Mucosa of descending colon (tissue), 3 donors: ENCODE measurements at places on chromosomes 7 and 10. TPM values are rescaled to one million over a fixed set of nuclear protein-coding genes. Genes with fewer than 3 reads are reported as not detected.

DNA sequence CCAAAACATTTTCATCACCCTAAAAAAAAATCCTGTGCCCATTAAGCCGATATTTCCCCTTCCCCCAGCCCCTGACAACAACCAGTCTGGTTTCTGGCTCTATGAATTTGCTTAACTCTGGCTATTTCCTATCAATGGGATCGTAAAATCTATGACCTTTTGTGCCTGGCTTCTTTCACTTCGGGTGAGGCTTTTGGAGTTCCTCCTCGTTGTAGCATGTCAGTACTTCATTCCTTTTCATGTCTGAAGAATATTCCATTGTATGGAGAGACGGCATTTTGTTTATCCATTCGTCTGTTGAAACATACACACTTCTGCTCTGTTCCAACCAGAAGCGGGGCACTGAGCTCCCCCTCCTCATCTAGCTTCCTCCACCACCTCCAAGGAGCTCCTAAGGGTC lies 29.5 kb downstream of the TACC2 start:
- no peak for DNase-seq

DNA sequence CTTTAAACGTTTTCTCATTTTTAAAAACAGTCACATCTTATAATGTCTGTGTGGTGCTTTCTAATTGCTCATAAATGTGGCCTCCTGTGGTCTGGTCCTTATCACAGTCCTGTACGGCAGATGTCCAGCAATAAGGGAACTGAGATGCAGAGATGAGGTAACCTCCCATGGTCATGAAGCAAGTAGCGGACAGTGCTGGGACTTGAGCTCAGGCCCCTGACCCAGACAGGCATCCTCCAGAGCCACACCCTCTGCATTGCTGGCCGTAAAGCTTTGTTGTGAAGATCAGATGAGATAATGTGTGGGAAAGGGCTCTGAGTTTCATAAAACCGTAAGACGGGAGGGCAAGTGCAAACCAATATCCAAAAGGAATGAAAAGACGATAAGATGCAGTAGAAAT lies 48.2 kb downstream of the DYNC2I1 start:
- DNase-seq, result peak; percentile 16

DNA sequence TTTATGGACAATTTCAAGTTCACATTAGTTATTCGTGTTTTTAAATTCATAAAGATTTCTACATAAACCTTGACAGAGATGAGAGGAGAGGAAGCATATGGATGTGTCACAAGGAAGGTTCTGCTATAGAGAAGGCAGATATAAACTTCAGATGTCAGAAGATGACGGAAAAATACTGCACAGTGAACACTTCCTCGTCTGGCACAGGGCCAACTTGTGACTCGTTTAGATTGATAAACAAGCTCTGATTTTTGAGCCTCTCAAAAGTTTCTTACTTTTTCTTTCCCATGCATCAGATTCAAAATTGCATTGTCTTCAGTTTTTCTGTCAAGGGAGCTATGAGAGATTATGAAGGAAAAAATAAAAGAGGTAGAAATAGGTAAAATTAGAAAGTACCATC lies 156.4 kb upstream of the MINDY3 start:
- no peak for DNase-seq

Gene TSPAN12
- total RNA-seq, result 23.1 TPM

DNA sequence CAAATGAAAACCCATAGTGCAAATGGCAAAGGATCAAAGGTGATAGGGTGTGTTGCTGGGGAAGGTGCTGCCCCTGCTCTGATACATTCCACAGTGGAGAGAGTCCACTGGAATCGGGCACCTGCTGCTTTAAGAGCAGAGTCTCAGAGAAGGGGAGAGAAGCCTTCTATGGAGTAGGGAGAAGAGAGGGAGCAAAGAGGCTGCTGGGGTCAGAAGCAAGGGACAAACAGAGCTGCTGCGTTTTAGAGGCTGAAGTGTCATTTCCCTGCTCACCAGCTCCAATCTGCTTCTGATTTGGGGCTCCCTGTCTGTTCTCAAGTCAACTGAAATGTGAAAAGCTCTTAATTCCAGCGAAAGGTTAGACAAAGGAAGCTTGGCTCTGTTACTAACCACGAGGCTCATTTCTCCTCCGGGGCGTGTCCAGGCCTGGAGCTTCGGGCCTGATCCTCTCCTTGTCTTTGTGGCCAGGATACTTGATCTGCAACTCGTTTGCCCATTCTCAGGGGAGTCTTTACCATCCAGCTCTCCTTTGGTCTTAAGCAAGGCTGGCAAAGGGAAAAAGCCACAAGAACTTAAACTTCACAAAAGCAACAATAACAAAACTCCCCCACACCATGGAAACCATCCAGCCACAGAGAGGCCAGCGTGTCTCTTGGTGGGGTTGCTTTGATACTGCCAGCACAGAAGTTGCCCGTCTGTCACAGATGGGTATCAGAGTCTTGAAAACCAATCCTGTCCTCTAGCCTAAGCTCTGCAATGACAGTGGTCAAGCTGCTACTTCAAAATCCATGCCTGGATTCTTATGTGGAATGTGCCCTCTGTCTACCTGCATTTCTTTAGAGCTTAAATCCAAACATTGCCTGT lies 692.6 kb downstream of the SUGCT start:
- no peak for DNase-seq

Gene CPXM2
- 3.1 TPM for total RNA-seq

Gene ST7
- 10.1 TPM for total RNA-seq

DNA sequence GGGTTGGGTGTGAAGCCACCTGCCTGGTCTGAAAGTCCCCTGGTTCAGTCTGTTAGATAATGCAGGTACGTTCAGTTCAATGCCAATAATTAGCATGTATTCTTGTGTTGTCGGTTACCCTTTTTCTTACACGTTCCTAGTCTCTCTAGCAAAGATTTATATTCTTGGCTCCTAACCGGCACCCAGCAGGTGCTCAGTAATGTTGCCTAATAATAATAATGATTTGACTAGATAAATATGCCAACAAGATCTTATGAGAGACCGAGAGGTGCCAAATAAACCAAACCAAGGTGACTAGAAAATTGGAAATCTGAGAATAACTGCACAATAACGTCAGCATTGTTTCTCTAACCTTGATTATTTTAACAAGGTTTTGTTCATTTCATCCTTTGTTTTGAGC lies 1.1 kb upstream of the SMIM30 start:
- no peak for DNase-seq

Gene MMRN2
- 11.5 TPM for total RNA-seq

GRCh38 chr10:60569681-60570080 lies 180.0 kb upstream of the ANK3 start:
- DNase-seq, result no peak

DNA sequence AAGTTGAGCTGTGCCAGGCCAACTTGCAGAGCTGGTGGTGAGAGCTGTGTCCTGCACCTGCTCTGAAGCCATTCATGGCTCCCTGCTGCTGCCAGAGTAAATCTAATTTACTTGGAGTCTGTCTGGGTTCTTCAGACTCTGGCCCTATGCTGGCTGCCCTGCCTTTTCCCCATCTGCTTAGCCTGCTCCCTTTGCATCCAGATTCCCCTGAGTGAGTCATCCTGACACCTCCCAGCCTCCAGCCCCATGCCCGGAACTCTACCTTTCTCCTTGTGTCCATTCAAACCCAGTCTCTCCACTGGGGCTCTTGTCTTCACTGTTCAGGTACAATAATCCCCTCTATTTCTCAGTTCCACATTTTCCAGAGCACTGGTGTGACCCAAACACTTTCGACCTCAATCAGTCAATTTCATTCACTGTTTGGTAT lies 434.4 kb upstream of the ZMIZ1 start:
- no peak for DNase-seq

GRCh38 chr10:88254091-88254490 lies 329.0 kb downstream of the RNLS start:
- DNase-seq, result no peak

GRCh38 chr10:17428351-17429097 lies 25.9 kb downstream of the ST8SIA6 start:
- peak; percentile 60 for DNase-seq

Gene ADAM12
- total RNA-seq, result 0.89 TPM

DNA sequence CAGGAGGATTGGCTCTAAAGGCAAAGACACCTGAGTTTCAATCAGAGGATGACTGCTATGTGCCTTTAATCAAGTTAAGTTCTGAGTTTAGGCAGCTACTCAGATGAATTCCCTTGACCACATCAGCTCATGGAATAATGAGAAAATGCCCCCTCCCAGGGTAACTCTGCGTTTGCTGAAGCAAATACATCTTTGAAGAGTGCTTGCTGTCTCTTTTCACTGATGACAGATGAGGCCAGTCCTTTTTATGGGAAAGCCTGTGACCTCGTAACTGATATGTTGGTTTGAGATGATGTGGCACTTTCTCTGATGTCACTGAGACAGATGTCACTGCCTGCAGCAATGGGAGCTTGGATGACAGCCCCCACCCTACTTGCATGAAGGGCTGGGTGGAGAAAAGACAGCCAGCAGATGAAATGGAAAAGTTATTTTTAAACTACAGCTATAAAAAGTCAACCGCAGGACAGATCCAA lies 43.7 kb upstream of the DGKI start:
- DNase-seq, result no peak

Gene MYH16
- not detected for total RNA-seq

DNA sequence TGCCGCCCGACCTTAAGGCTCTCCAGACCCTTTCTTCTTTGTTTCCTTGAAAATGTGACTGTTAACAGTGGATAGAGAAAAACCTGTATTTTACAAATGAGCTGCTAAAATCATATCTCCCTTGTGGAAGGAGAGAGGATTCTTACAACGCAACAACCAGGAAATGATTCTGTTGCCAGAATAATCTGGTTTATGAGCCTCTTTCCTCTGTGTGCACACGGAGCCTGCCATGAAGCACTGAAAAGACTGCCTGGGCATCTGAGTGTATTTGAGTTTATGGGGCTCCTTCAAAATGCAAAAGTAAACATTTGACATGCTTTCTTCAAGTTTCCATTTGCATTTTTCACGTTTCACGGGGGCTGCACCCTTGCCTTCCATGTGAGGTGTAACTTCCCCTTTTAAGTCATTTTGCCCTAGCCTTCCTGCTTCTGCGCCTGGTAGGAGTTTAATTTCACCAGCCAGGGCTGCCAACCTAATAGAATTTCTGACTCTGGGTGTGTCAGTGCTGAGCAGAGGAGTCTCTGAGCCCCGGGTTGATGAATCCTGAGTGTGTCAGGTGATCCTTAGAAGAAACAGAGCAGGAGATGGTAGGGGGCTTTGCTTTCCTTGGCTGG lies 101.2 kb downstream of the GRB10 start:
- no peak for DNase-seq

GRCh38 chr10:133373174-133374090 lies at the start of gene ECHS1:
TSS of gene ECHS1 (minus strand) at chr10:133373354. CDS start at chr10:133373333, 21 bp downstream.
- DNase-seq, result peak; percentile 97

DNA sequence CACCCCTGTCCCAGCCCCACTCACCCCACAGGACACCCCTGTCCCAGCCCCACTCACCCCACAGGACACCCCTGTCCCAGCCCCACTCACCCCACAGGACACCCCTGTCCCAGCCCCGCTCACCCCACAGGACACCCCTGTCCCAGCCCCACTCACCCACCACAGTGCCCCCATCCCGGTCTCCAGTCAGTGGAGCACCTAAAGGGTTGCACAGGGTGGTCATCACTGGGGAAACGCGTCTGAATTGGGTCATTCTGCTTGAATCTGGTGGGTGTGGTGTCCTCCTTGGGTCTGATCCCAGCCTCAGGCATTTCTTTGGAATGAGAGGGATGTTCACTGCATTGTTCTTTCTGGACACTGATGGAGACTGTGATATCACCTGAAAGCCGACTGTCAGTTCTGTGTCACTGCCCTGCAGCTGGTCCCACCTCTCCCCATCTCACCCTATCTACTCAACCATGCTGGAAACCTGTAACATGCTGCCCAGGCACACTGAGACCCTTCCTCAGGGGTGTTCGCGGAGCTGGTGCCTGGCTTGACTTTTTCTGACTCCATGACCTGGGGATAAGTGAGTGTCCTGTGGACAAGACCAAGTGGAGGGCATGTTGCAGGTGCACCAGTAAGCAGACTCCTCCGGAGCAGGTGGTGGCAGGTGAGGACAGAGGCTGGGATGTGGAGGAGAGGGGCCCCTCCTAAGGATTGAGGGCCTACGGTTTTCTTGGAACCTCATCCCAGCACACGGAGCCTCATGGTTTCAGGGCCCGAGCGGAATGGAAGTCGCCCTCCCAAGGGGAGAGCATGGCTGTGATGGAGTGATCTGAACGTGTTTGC lies 262.5 kb upstream of the PPP2R2D start:
- DNase-seq, result no peak

DNA sequence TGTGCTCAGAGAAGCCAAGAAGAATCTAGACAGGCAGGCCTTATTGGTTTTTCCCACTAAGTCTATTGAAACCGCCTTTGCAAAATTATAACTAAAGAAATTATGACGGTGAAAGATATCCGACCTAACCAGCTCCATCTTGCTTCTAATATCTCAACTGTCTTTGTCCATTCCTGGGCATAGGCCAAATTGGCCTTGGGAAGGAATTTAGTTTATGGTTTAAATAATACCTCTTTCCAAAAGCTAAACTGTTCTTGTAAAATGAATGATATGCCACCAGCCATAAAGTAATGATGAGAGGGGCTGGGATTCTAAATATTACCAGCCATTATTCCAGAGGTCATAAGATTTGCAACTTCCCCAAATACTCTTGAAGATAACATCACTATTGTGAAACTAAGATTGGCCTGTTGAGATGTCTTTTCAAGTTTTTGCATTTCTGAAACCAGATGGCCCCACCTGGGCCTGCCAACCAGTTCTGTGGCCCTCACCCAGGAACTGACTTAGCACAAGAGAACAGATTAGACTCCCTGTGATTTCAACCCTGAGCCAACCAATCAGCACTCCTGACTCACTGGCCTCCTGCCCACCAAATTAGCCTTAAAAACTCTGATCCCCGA lies 41.2 kb upstream of the SLC35G1 start:
- no peak for DNase-seq

GRCh38 chr7:70736715-70737460 lies 395.1 kb upstream of the GALNT17 start:
- no peak for DNase-seq

DNA sequence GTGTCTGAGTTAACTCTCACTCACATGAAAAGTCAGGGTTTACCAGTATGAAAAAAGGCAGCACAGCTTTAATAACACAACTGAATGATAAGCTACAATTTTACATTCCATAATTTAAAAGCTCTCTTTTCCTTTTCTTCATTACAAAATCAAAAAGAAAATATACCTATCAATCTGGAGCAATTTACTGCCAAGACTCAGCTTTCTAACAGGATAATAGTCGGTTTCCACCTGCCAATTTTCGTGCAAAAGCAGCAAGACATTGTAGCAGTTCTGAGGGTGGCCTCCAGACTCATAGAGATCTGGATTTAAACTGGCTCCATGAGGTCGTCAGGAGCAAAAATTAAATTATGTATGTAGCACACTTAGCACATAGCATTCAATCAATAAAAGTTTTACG lies 191.0 kb downstream of the GLI3 start:
- DNase-seq, result no peak

Gene RPEL1
- total RNA-seq, result not detected

DNA sequence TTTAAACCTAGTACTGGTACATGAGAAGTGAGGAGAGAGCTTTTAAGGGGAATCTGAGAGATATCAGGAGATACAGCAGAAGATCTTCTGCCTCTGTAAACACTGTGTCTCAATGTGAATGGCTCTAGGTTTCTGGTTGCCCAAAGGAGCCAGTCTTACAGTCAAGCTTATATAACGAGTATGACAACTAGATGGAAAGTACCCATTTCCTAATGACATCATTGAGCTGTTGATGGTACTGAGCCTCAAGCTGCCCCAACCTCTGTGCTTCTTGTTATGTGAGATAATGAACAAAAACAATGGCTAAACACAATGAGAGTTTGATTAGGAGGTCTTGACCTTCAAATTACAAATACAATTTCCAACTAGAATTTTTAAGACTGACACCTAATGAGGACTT lies 451.5 kb downstream of the SORCS1 start:
- DNase-seq, result no peak

Gene TACC2
- 97.5 TPM for total RNA-seq
